ENCODE measurements at places on chromosomes 2 and 18. TPM values are rescaled to one million over a fixed set of nuclear protein-coding genes. Genes with fewer than 3 reads are reported as not detected.

Gene TMX3
- 41.5 TPM for total RNA-seq

Gene GALR1
- not detected for total RNA-seq

Gene ERMN
- not detected for total RNA-seq

Gene HRH4
- 0.16 TPM for total RNA-seq

Gene SERPINB11
- total RNA-seq: not detected

Gene TRAF3IP1
- total RNA-seq: 3.8 TPM

GRCh38 chr18:3175195-3175758 is 44.5 kb downstream of the MYOM1 start:
- DNase-seq: no peak

DNA sequence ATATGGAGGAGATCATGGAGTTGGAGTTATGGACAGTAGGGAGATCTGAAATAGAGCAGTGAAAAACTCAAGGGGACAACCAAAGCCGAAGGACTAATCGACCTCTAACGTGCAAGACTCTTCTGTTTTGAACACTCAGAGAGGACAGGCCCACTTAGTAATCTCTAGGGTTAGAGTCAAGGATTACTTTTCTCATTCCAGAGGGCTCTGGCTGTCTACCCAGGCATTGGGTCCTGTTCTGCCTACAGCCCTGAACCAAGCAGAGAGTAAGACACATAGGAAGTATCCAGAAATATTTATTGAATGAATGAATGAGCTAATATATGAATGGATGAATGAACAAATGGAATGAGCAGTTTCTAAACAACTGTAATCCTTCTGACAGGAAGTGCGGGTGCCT is 50.3 kb upstream of the PKDCC start:
- DNase-seq: peak; percentile 51

GRCh38 chr18:31497404-31497835 is 557 bp upstream of the DSG2 start:
- no peak for DNase-seq

- no peak for DNase-seq
Observed at GRCh38 chr18:40292985-40293710, 1661.9 kb upstream of the PIK3C3 start.

- no peak for DNase-seq
Observed at GRCh38 chr2:134392442-134393074, 138.7 kb downstream of the MGAT5 start.

GRCh38 chr2:47074691-47075090 is 80.4 kb downstream of the STPG4 start:
- DNase-seq: no peak

DNA sequence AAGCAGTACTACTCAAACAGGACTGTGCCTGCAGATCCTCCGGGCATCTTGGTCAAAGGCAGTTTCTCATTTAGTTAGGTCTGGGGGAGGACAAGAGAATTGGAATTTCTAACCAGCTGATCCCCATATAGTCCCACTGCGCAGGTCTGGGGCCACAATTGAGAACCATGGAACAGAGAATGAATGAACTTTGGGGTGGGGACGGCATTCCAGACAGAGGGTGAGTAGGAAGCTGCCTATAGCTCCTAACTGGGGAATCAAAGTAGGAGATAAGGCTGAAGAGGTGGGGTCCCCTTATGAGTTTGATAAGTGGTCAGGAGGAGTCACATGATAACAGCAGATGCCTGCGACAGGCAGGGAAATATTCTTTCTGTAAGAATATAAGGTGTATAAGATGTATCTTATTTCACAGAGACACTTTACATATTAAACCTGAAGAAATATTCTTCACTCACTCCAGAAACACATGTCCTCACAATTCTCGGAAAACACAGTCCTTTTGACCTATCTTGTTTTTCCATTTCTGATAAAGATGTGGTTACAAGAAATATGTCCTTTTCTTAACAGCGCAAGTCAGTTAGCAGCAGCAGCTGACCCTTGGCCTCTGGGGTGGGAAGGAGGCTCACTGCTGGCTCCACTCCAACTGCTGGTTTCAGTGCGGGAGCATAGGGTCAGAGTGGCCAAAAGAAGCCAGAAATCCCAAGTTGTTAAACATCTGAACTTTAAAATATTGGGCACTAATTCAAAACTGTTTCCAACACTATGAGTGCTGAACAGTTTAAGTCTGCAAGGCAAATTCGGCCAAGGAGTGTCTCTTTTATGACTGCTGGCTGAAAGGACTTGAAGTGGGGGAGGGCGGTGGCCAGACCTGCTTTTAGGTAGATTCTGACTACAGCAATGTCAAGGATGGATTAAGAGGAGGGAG is 12.6 kb upstream of the TMEM214 start:
- DNase-seq: no peak

GRCh38 chr2:153074207-153074606 is 355.8 kb downstream of the ARL6IP6 start:
- no peak for DNase-seq

DNA sequence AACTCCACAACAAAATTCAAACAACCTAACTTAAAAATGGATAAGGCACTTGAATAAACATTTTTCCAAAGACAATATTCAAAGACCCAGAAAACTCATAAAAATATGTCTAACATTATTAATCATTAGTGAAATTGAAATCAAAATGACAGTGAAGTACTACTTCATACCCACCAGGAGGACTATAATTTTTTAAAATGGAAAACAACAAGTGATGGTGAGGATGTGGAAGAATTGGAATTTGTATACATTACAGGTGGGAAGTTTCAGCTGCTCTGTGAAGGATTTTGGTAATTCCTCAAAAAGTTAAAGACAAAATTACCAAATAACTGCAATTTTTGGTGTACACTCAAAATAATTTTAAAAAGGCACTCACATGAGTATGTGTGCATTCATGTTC is 920.0 kb downstream of the TDRD15 start:
- DNase-seq: no peak

DNA sequence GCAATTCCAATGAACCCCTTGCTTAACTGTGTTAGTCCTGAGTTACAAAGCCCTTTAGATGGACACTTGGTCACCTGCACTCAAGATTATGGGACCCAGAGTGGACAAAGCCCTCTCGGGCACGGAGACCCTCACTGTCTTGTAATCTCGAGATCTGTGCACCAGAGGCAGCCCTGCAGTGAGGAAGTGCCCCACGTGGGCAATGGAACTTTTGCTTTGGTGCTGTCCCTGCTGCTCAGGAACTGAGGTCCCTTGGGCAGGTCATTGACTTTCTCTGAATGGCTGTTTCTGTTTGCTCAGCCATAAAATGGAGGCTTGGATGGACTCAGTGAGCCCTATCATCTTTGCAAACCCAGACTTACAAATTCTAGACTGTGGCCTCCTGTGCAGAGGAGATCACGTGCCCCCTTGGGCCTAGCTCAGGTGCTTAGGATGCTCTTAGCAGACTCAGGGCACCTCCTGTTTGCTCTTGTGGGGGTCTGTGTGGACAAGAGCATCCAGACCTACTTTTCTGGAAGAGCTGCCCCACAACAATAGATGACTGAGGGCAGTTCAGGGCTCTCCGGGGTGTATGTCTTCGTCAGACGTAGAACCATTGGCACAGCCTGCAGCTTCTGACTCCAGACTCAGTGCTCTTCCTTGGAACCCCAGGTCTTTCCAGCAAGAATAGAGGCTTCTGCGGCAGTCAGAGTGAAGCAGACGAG is 94.5 kb upstream of the HS6ST1 start:
- no peak for DNase-seq

DNA sequence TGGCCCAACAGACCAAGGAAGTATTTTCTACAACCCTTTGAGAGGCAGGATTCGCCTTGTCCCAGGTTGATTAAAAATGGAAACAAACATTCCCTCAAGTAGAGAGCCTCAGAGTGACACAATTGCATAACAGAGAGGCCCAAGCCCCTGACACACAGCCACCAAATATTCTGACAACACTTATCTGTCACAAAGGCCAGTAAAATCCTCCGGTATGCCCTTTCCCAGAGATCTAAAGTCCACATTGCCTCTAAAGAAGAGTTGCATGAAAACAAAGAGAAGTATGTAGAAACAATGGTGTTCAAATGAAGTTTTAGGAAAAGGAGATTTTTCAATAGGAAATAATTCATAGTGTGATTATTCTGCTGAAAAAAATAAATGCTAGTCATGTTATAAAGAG is 32.1 kb downstream of the DSEL start:
- no peak for DNase-seq

GRCh38 chr2:233411162-233411561 is 56.9 kb downstream of the DGKD start:
- DNase-seq: no peak

- DNase-seq: no peak
Observed at GRCh38 chr2:224025874-224026273, 13.2 kb downstream of the SERPINE2 start.

GRCh38 chr2:119608553-119608952 is 64.3 kb downstream of the CFAP221 start:
- no peak for DNase-seq
